ENCODE measurements at places on chromosomes 4 and X. TPM values are rescaled to one million over a fixed set of nuclear protein-coding genes. Genes with fewer than 3 reads are reported as not detected.
A peak's percentile ranks its signal among the peaks of the same experiment; 100 is the strongest.

NXF2 gene
- total RNA-seq: not detected

PHOX2B gene
- not detected for total RNA-seq

SASH3 gene
- 1.1 TPM for total RNA-seq

TRIM60 gene
- total RNA-seq: not detected

TMEM150C gene
- 4.8 TPM for total RNA-seq

XAGE3 gene
- not detected for total RNA-seq

ASMT gene
- total RNA-seq: not detected

GRCh38 chr4:100742045-100742444 is 224.2 kb upstream of the EMCN start:
- DNase-seq: no peak

DNA sequence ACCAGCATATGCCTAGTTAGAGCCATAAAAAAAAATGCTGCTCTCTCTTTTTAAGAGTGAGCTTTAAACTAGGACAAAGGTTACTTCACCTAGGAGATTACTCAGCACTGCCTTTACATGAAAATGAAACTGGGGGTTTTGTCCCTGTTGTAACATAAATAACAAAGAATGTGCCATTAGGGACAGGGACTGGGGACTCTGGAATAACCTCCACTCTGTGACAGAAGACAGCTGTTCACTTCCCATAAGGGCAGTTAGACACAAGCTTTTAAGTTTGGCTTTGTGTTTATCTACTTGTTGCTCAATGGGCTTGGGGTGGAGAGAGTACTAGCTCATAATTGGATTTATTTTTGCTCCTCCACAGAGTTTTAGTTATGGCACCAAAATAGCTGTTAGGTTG is 11.9 kb downstream of the ENPEP start:
- no peak for DNase-seq

DNA sequence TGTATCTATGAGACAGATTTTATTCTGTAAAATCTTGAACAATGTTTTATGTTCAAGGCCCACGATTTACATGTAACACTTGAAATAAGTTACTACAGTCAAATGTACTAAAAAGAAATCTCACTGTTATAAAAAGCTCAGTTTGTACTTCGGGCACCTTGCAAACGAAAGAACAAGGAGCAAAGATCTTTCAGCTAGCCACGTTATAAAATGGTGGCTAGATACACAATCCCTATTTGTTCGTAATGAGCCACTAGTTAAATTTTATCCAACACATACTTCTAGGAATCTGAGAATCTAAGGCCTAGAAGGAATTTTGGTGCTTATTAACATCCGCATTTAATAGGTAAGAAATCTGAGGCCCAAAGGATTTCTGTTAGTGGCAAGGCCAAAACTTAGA is 2.5 kb downstream of the ARHGEF9 start:
- DNase-seq: no peak

GRCh38 chr4:103449296-103450023 is 251.3 kb upstream of the CENPE start:
- no peak for DNase-seq

DNA sequence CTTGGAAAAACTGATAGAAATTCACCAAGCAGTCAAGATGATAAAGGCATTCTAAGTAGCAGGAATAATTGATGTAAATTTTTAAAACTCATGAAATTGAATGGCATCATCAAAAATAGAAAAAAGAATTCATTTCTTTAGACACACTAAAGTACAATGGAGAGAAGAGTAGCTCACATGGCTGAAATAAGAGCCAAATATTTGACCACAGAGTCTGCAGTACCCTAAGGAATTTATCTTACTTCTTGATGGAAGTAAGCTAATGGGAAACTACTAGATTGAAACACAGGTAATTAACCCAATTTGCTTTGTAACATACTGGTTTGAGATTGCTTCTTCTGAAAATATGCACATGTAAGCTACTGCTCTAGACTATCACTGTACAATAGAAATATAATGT is 70.8 kb upstream of the GPM6A start:
- no peak for DNase-seq

DNA sequence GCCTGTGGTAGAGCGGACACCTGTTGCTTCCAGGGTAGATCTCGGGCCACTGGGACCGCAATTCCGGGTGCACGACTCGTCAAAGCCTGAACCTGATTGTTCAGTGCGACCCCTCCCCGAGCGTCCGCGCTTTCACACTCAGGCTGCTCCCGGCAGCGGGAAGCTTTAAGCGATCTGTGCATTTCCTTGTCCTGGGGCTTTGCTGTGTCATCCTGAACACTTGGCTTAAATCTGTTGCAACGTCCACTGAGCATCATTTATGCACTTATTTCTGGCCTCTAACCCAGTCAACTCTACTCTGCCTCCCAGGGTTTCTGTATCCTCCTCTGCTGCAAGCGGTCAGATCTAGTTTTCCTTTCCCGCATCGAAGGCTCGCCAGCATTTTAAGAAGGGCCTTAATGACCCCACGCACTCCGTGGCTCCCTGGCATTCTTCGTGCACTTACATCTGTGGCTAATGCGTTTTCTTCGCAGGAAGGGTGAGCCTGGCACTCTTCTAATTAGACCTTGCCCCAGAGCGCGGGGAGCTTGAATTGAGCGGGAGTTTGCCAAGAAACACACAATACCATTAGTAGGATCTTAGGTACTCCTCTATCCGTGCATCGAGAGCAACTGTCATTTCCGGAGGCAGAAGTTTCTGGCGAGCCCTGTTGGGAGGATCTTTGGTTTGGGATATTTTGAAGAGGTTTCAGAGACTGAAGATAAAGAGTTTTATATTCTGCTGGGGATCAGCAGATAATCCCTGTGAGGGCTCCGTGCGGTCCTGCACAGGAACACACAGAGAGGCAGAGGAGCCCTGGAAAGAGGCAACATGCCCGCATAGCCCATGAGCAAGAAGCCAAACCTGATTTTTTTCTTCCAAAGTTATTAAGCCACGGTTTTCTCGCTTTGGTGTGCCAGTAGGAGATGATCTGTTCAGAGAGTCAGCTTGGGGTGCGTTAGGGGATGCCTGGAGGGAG is 654 bp upstream of the DDIT4L start:
- DNase-seq: no peak

DNA sequence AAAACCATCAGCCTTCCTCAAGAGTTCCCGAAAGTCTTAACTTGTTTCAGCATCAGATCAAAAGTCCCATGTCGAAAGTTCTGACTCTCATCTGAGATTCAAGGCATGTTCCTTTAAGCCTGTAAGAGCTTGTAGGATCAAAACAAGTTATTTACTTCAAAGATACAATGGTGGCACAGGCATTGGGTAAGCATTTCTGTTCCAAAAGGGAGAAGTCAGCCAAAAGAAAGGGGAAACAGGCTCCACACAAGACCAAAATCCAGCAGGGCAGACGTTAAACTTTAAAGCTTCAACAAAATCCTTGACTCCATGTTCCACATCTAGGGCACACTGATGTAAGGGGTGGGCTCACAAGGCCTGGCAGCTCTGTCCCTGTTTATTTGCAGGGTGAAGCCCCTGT is 91.7 kb downstream of the FHDC1 start:
- DNase-seq: no peak

GRCh38 chr4:21592970-21593670 is 355.5 kb downstream of the KCNIP4 start:
- no peak for DNase-seq

DNA sequence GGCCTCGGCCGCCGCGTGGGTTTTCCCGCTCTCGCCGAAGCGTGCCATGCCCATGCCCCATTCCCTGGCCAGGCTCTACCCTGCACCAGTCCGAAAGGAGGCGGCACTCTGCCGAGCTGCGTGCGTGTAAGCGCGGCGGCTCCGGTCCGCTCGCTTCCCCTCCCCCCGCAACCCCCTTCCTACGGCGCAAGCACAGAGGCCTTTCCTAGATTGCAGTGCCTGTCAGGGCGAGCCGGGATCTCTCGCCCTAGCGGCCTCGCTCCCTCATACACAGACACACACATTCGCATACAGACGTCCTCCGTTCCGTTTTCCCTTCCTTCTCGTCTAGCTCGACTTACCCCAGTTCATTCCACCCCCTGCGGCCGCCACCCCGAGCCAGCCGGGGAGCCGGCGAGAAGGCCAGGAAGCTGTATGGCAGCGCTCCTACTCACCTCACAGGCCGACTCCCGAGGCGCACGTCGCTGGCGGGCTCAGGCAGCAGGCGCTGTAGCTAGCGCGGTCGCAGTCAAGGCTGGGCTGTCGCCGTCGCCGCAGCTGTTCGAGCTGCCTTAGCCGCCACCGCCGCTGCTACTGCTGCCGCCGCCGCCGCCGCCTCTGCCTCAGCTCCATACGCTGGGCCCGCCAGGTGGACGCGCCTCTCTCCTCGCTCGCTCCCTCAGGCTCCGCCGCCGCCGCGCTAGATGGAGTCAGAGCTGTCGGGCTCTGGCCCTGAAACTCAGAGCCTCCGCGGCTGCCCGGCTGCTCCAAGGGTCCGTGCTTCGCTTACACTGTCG is 615 bp downstream of the NEXMIF start:
- DNase-seq: peak; percentile 41

- no peak for DNase-seq
These were observed 1.9 kb upstream of the WAS start for GRCh38 chrX:48681539-48682183.

GRCh38 chr4:3374667-3375066 is 67.1 kb upstream of the HGFAC start:
- DNase-seq: no peak

- DNase-seq: no peak
These were observed 29.6 kb downstream of the PBDC1 start for GRCh38 chrX:76202471-76202870.

DNA sequence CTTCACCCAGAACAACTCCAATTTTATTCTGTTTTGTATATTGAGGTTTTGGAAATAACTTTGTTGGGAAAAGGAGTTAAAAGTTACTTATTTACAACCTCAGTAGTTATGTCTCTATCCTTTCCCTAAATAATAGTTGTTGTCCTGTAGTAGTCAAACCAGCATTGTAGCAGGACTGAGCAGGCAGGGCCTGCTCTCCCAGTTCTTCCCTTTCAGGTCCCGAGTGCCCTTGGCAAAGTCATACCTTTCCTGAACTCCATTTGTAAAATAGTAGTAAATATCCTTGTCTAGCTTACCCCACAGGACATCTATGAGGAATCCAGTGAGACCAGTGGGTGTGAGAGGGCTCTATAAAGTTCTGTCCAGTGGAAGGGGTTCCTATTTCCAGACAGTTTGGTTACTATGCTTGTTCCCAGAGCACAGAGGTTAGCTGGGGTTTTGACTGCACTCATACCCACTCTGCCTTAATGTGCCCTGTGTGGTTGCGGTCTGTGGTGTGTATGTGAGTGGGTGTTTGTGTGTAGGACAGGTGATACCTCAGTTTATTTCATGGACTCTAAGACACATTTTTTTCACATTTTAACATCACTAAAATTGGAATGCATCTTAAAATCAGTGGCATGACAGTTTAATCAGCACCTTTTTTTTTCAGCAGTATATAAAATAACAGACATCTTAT is 136.3 kb downstream of the AMMECR1 start:
- no peak for DNase-seq

GRCh38 chr4:140672416-140672815 is 83.8 kb downstream of the TBC1D9 start:
- DNase-seq: no peak

- DNase-seq: no peak
These were observed 130.1 kb upstream of the MAB21L2 start for GRCh38 chr4:150451883-150452282.

DNA sequence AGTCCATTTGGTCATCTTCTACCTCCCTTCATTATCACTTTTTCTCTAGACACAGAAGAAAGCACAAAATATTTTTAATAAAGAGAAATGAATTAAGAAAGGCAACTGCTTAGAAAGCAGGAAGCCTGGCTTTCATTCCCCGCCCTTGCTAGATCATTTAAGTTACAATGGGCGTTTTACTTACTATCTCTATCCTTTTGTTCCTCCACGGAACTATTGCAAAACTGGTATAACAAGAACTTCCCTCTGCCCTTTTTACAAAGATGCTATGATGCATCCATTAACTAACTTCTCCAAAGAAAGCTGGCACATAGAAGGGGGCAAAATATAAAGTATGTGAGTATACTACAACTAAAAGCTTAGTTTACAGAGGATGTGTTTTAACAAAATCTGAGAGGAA is 434.5 kb upstream of the FTHL17 start:
- DNase-seq: no peak

DNA sequence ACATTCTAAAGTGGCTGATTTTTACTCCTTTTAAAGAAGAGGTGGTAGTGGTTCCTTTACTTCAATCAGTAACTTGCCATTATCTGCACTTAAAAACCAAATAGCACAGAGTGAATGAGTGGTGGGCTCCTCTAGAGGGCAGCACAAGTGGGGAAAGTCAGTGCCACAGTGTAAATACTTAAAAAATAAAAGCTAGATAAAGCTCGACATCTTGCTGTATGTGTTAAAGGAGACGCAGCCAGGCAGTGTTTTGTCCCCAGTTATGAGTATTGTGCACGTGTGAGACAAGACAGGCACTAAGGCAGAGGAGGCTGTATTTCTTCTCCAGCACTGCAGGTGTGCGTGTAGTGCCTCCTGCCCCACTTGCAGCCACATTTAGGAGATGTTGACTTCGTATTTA is 24.6 kb downstream of the NAP1L5 start:
- no peak for DNase-seq
